ENCODE measurements at places on chromosomes 4 and X.

DNA sequence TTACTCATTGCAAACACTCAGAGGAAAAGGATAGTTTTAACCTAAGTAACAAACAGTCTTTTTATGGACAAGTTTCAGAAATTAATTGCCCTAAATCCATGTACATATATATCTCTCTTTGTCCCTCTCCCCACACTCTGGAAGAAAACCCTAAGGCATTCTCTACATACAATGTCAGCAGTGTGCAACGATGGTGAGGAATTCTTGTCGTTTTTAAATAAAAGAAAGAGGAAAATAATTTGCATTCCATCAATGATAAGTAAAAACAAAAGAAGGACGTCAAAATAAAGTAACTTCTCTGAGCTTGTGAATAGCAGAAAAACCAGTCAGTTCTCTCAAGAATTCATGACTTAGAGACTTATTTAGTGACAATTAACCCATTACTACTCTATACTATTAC, 550.5 kb upstream of the DIPK2B start:
- DNase-seq, result no peak

DNA sequence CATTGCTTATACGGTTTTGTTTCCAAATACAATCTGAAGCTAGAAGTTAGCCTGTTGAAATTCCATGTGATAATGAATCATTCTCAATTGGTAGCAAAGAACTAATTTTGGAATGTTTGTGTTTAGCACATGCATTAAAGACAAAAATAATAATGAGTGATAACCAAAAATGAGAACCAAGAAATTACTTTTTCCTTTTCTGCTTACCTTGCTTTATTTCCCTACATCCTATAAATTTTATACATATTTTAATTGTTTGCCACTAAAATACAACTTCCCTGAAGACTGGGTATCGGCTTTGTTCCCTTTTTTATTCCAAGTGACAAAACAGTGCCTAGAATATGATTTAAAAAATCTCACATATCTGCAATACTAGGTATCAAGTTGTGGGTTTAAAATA, 203.8 kb upstream of the TACR3 start:
- DNase-seq, result no peak

- DNase-seq, result no peak
These were observed 11.6 kb downstream of the POLR2B start for GRCh38 chr4:56990109-56990905.

DNA sequence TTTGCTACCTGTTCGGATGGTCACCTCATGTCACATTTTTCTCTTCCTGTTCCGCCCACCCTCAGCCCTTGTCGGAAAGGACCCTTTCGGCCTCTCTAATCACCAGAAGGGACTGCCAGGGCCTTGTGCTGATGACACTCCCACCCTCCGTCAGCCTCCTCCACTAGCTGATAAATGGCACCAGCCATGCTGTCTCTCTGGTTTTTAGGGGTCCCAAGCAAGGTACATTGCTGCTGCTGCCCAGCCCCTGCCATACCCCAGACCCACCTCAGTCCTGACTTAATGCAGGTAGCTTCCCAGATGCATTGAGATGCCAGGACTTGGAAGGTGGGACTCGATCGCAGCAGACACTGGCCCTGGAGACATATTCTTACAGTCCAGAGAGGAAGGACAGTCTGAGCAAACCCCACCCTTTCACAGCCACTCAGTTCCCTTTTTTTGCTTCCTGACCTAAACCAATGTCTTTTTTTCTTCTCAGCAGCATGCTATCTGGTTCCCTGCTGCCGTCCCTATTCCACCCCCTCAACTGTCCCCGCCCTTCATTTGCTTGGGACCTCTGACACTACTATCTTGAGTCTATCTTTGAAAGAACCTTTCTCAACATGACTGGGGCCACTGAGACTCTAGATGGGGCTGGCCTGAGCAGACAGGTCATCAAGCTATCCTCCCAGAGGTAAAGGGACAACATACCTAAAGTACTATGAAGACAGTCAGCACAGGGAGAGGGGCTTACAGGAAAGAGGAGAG, at the start of gene BTK:
TSS of gene BTK (minus strand) at position 397 of the 747 bp plus-strand sequence. CDS start 10,907 bp downstream, outside the sequence.
- DNase-seq, result no peak

Measured in pancreas (tissue), 10 donors.